A673 (cell line): ENCODE measurements at places on chromosomes 2 and 18. TPM values are rescaled to one million over a fixed set of nuclear protein-coding genes. Genes with fewer than 3 reads are reported as not detected.

GRCh38 chr2:6782517-6783237, 83.0 kb downstream of the CMPK2 start:
- no peaks in the 10 kb centered on the region for H3K27me3 ChIP-seq
- DNase-seq: no peak
- H3K27ac ChIP-seq: no peak overlapping the region
- no peaks in the 10 kb centered on the region for H3K36me3 ChIP-seq
- H3K4me3 ChIP-seq: no peak overlapping the region

DNA sequence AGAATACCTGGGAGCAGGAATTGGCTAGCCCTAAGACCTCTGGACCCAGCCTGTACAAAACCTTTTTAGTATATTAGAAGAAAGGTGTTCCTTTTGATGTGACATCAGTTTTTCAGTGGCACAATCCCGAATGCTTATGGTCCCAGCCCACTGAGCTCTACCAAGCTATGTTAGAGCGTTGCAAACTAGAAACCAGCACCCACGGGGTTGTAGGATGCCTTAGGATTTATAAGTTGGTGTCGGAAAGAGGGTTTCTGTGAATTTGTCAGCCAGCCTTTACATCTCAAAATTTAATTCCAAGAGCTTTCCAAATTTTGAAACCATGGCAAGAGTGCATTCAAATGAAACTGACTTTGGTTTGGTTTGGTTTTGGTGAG, 499 bp upstream of the LMAN1 start:
- H3K4me1 ChIP-seq: peaks cover 14% of the 10 kb centered on the region
- no peak overlapping the region for H3K27ac ChIP-seq
- peaks cover 3% of the 10 kb centered on the region for H3K27me3 ChIP-seq

DNA sequence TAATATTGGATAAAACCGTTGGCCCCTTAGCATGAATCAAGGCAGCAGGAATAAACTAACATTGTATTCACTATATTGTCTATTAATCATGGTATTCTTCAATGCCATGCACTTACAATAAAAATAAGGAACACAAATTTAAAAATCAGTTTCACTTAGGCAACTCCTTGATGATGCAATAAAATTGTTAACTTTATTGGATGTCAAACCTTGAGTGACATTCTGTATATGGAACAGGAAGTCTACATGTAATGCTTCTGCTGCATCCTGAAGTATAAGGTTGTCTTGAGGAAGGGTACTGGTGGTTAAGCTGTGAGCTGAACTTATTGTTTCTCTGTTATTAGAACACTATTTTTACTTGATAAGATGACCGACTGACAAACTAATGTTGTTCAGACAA, 605.5 kb downstream of the SATB2 start:
- H3K27me3 ChIP-seq: no peaks in the 10 kb centered on the region
- H3K4me3 ChIP-seq: no peak overlapping the region
- H3K36me3 ChIP-seq: no peaks in the 10 kb centered on the region
- no peak for DNase-seq
- H3K4me1 ChIP-seq: no peaks in the 10 kb centered on the region

GRCh38 chr2:184589261-184589660, 9.1 kb upstream of the ZNF804A start:
- no peaks in the 10 kb centered on the region for H3K36me3 ChIP-seq
- H3K27ac ChIP-seq: no peak overlapping the region
- no peak for DNase-seq
- no peak overlapping the region for H3K4me3 ChIP-seq
- peaks cover 5% of the 10 kb centered on the region for H3K4me1 ChIP-seq

DNA sequence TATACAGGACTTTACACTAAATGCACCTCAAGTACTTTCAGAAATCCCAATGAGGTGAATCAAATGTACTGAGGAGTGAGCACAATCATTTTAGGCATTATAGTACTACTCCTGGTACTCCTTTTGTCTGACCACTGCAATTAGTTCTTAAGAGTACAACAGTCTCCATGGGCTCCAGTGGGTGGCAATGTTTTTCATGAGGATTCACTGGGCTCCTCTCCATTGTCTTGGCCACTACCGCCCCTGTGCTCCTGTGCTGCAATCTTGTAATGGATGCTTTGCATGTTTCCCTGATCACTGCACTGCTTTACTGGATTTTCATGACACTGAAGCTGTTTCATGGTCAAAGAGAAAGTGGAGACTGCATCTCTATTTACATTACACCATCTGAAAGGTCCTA, 268.5 kb upstream of the ZSWIM2 start:
- peaks cover 33% of the 10 kb centered on the region for H3K4me1 ChIP-seq
- no peaks in the 10 kb centered on the region for H3K27me3 ChIP-seq
- DNase-seq: peak; percentile 37
- no peaks in the 10 kb centered on the region for H3K36me3 ChIP-seq
- H3K27ac ChIP-seq: no peak overlapping the region
- no peak overlapping the region for H3K4me3 ChIP-seq

DNA sequence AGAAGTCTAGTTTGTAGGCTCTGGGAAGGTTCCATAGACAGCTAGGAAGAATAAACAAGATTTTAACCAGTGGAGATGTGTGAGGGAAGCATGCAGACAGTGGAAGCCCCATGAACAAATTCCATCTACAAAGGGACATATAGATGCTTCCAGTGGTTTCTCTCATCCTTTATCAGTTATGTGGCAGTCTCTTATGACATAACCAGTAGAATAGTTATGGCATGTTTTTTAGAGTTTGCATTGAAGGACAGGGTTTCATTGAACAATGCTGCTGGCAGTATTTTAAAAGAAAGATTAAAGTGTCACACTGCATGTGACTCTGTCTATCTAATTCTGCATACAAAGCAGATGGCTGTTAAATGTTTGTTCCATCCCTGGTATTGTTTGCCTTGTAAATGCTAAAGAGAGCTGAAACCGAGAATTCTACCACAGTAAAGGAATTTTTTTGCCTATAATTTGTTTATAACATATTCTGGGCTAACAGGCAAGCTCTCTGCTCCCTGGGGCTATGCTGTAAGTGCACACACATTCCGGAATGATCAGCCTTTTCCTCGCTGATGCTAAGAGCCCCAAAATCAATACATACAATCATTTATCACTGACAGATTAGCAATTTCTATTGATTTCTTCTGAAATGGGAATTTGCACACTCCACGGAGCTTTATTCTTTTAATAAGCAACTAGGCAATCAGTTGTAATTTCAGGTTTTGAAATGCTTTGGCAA, 76.8 kb upstream of the PELI1 start:
- DNase-seq: no peak
- H3K36me3 ChIP-seq: no peaks in the 10 kb centered on the region
- H3K4me3 ChIP-seq: no peak overlapping the region
- H3K4me1 ChIP-seq: no peaks in the 10 kb centered on the region
- H3K27me3 ChIP-seq: no peaks in the 10 kb centered on the region

- no peaks in the 10 kb centered on the region for H3K4me1 ChIP-seq
- no peaks in the 10 kb centered on the region for H3K36me3 ChIP-seq
- no peak for DNase-seq
- H3K27ac ChIP-seq: no peak overlapping the region
- no peak overlapping the region for H3K4me3 ChIP-seq
- peaks cover 25% of the 10 kb centered on the region for H3K27me3 ChIP-seq
Measured at GRCh38 chr2:2466534-2466933, 135.5 kb upstream of the MYT1L start.

DNA sequence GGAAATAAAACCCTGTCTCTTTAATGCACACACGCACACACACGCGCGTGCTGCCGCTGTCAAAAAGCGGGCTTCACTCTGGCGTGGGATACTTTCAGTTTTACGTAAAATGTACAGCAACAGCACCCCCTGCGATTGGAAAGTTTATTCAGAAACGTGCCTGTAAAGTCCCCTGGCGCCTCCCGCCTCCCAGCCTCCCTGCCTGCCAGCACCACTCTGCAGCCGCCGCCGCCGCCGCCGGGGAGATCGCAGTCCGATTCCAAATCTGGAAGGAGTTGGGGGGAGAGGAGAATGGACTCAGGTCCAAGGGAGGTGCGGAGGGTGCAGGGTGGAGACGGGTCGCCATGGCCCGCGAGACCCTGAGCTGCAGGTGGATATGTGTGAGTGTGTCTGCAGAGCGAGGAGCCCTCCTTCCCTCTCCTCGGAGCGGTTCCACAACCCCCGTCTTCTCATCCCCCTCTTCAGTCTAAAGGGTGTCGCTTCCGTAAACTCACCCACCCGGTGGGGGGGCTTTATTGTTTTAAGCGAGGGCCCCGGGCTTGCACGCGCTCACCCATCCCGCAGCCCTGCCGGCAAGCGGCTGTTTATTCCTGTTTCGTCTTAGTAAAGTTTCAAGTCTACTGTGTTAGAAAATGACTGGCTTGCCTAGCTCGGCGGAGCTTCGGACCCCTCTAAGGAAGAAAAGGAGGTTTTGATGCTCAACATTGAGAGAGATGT, 1.8 kb upstream of the BCL11A start:
- H3K4me1 ChIP-seq: peaks cover 35% of the 10 kb centered on the region
- peak overlapping the region; percentile 51 for H3K4me3 ChIP-seq
- H3K27ac ChIP-seq: no peak overlapping the region
- no peaks in the 10 kb centered on the region for H3K36me3 ChIP-seq
- peak; percentile 88 for DNase-seq
- peaks cover 96% of the 10 kb centered on the region for H3K27me3 ChIP-seq

DNA sequence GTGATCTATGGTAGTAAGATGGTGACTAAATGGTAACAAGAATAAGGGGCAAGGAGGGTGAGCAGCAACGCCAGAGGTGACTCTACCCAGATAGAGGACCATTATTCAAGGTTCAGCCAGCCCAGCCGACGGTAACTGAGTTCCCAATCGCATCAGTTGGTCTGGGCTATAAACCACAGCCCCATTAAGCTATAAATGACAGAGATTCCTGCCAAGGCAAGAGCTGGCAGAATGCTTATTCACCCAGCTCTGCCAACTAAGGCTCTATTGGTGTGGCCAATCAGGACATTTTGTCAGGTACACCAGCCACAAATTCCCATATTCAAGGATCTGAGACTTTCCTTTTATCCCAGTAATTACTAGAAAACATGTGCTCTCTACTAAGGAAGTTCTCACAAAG, 3.6 kb downstream of the CHN1 start:
- H3K36me3 ChIP-seq: no peaks in the 10 kb centered on the region
- DNase-seq: no peak
- no peak overlapping the region for H3K27ac ChIP-seq
- peaks cover 7% of the 10 kb centered on the region for H3K4me1 ChIP-seq

DNA sequence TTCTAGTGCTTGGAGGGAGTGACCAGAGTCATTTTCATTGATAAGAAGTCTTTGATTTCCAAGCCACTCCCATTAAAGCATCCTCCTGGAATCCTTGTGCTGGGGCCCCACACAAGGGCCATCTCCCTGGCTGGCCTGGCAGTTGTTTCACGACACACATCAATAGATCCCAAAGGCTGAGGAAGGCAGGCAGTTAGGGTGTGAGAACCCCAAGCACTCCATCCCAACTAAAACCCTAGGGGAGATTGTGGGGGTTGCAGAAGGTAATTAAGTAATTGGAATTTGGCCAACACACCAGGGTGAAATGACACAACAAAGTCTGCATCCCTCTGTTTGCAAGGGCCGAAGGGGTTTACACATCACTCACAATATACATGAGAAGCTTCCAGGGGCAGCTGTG, 578.1 kb upstream of the SYT4 start:
- no peak overlapping the region for H3K27ac ChIP-seq
- no peak overlapping the region for H3K4me3 ChIP-seq
- no peaks in the 10 kb centered on the region for H3K36me3 ChIP-seq
- no peak for DNase-seq
- no peaks in the 10 kb centered on the region for H3K27me3 ChIP-seq

DNA sequence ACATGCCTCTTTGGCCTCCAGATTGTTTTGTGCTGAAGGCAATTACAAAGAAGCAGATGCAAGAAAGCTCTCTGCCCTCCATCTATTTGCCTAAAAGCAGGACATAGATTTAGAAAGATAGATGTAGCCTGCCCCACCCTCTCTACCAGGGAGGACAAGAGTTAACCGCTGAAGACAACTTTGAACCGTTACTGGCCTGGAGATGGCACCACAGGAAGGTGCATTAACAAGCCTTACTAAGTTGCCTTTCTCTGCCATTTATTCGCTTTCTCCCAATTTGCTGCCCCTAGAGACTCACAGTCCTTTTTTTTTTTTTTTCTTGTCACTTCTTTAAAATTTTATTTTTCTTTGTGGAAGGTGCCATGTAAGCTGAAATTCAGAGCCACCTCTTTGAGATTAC, 28.8 kb upstream of the RMDN2 start:
- H3K36me3 ChIP-seq: no peaks in the 10 kb centered on the region
- peak; percentile 27 for DNase-seq
- H3K4me1 ChIP-seq: no peaks in the 10 kb centered on the region

DNA sequence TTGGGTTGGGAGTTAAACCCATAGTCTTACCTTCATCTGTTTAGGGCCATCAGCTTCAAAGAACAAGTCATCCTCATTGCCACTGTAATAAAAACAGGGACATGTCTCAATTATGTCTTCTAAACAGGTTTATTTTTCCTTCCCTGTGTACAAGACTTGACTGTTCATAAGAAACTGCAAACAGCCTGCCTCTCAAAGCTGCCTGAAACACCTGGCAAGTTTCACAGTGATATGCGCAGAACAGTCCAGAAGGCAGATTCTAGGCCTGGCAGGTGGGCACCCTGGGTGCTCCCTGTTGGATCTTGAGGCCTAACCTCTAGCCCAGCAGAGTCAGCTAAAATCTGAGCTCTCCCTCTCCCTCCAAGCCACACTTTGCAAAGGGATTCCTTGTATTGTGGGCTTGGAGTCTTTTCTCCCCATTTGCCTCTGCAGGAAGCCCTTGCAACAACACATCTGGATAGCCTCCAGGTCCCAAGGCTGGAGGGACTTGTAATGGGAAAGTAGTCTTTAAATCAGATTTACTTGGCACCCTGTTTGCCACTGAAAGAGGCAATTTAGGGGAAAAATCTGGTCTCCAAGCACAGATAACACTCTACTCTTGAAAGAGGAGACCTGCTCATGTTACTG, 930 bp downstream of the IL1B start:
- H3K4me3 ChIP-seq: no peak overlapping the region
- no peaks in the 10 kb centered on the region for H3K36me3 ChIP-seq
- no peak overlapping the region for H3K27ac ChIP-seq
- DNase-seq: no peak
- H3K4me1 ChIP-seq: peaks cover 26% of the 10 kb centered on the region

DNA sequence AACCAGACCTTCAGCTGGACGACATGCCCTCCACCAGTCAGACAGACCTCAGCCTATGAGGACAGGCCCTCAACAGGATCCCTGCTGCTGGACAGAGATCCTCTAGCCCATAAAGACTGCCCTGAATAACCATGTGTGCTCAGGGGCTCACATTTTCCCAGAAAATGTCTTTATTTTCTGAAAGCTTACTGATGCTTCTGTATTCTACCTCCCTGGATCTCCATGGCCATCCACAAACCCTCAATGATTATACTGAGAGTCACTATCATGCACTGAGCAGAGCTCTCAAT, 1.8 kb upstream of the PTPN18 start:
- no peak overlapping the region for H3K4me3 ChIP-seq
- H3K27me3 ChIP-seq: no peaks in the 10 kb centered on the region
- DNase-seq: no peak
- H3K4me1 ChIP-seq: no peaks in the 10 kb centered on the region
- H3K27ac ChIP-seq: no peak overlapping the region

- no peak overlapping the region for H3K4me3 ChIP-seq
- H3K27ac ChIP-seq: no peak overlapping the region
- no peak for DNase-seq
- peaks cover 11% of the 10 kb centered on the region for H3K27me3 ChIP-seq
- no peaks in the 10 kb centered on the region for H3K4me1 ChIP-seq
- no peaks in the 10 kb centered on the region for H3K36me3 ChIP-seq
Measured at GRCh38 chr2:102460467-102460866, 12.6 kb upstream of the SLC9A4 start.

CPO gene
- total RNA-seq: not detected in 2 replicates

SERPINB3 gene
- not detected in 2 replicates for total RNA-seq

APLF gene
- total RNA-seq: 5.5 and 6.4 TPM in 2 replicates

FAHD2B gene
- 6.3 and 9.0 TPM in 2 replicates for total RNA-seq

ABHD1 gene
- 0.22 TPM in 1 of 2 replicates, not detected in the other for total RNA-seq

GLI2 gene
- 8.1 and 10.4 TPM in 2 replicates for total RNA-seq
